Central memory CD8-positive, alpha-beta T cell (primary cell): ENCODE measurements at places on chromosomes 4 and X.

GRCh38 chr4:6465955-6466354 is 6.5 kb downstream of the PPP2R2C start:
- no peak for DNase-seq

DNA sequence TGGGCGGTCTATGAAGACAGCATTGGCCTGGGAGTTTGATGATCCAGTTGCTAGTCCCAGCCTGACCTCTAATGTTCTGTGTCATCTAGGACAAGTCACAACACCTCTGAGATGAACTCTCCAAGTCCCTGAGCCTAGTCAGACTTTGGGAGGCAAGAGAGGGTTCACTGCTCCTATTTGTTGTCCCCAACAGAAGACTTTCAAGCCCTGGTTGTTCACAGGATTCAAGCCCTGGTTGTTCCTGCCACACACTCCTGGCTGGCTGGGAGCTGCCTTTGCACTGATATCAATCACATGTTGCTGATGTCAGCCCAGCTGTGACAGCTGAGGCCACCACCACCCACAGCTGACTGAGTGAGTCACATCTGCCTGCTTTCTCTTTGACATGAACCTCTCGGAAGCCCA is 253.2 kb upstream of the RASGEF1B start:
- DNase-seq: no peak

DNA sequence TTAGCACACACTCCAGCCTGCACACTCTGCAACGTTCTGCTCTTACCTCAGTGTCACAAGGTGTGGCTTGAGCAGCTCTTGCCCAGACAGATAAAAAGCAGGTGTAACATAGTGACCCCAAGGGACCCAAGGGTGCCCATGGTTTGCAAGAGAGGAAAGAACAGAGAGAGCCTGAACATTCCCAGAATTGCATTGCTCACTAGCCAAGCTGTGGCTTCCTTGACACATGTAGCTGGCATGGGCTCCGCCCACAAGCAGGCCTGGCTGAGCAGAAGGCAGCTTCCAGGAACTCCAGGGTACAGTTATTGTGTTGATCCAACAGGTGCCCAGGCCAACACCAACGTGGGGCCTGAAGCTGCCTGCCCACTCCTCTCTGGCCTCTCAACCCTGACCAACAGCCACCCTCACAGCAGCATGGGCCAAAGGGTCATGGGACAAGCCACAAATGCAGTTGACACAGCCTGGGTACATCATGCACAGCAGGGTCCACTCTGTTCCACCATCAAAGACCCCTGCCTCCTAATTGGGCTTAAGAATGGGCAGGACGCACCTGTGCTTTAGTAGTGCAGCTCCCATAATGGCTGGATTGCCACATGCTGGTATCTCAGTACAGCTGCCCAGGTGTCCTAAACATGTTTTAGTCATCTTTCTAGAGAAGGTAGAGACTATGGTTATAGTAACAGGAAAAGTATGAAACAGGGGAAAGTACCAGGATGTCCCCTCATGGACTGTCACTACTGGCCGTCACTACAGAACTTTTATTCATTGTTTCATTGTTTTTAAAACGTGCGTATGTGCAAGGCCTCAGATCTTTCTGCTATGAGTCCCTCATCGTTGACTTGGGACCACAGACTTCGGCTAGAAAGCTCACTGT is 73.7 kb upstream of the ACSL1 start:
- no peak for DNase-seq

GRCh38 chr4:88817740-88818139 is 120.1 kb upstream of the NAP1L5 start:
- DNase-seq: no peak

DNA sequence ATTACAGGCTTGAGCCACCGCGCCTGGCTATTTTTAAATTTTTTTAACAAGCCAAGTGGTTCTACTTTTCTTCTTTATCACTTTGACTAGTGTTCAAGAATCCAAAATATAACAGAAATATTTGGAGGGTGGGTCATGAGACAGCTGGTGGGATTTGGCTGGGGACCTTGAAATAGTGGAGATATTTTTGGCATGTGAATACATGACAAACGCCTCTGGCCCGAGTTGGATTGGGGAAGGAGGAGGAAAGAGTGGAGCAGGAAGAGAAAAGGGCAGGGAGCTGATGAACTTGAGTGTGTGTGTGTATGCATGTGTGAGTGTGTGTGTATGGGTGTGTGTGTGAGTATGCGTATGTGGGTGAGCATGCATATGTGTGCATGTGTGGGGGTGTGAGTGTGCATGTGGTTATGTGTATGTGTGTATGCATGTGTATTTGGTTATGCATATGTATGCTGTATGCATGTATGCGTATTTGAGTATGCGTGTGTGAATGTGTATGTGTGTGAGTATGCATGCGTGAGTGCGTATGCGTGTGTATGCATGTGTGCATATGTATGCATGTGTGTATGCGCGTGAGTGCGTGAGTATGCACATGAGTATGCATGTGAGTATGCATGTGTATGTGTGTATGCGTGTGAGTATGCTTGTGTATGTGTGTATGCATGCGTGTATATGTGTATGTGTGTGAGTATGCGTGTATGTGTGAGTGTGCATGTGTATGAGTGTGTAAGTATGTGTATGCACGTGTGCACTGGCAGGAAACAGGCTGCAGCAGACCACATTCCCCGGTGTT is 49.6 kb downstream of the JADE1 start:
- no peak for DNase-seq

- DNase-seq: no peak
These were observed at the start of gene IQCM for GRCh38 chr4:149815743-149816142. Gene IQCM (minus strand): TSS chr4:149815843. CDS start chr4:149742691, 73,152 bp downstream.

GRCh38 chr4:15945516-15945915 is 7.0 kb upstream of the FGFBP1 start:
- DNase-seq: no peak

- no peak for DNase-seq
These were observed 6.3 kb upstream of the ADD1 start for GRCh38 chr4:2837110-2837903.

- no peak for DNase-seq
These were observed 61.7 kb upstream of the CAMK2D start for GRCh38 chr4:113823291-113823659.

DNA sequence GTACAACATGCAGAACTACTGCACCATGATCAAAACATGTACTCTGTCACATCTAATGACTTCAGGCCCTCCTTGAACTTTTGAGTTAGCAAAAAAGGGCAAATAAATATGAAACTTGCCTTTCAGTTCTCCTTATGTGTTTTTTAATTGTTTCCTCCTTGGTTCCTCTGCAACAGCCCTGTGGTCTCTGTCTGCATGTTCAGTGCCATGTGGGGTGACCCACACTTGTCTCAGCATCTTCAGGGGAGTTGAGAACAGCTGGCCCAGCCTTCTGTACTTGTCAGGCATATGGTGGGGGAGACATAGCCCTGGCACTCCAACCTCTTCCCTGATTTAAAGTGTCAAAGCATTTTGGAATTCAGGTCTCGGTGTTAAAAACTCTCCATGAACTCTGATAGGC is 188.0 kb upstream of the PGRMC2 start:
- DNase-seq: no peak

DNA sequence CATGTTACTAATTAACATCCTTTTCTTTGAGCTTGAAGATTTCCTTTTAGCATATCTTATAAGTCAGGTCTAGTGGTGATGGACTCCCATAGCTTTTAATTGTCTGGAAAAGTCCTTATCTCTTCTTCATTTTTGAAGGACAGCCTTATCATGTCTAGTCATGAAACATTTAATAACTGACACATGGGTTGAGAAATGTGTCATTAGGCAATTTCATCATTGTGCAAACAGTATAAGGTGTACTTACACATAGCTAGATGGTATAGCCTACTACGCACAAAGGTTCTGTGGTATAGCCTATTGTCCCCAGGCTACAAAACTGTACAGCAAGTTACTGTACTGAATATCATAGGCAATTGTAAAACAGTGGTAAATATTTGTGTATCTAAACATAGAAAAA is 34.5 kb upstream of the ALG13 start:
- DNase-seq: no peak

DNA sequence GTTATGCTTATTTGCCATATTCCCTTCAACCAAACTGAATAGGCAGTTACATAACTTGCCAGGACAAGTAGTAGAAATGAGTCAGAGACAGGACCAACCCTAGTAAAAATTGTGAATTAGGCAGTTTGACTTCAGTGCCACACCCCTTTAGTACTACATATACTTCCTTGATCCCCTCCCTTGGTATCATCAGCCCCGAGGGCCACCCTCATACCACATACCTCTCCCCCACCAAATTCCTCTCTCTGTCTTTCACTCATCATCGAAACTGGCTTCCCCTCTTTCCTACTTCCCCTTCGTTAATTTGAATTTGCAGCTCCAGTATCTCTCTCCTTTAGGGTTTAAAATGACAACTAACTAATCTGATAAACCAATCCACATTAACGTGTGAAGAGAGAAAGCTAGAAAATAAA is 7.9 kb upstream of the PTPN13 start:
- DNase-seq: no peak

- DNase-seq: no peak
These were observed at the start of gene SHISA3 for GRCh38 chr4:42396752-42397634. Gene SHISA3 (plus strand): TSS chr4:42397488. CDS start chr4:42398057, 569 bp downstream.

GRCh38 chr4:27692868-27693634 is 832.4 kb downstream of the STIM2 start:
- DNase-seq: no peak

- no peak for DNase-seq
These were observed 16.5 kb downstream of the ADH6 start for GRCh38 chr4:99202536-99202935.

DNA sequence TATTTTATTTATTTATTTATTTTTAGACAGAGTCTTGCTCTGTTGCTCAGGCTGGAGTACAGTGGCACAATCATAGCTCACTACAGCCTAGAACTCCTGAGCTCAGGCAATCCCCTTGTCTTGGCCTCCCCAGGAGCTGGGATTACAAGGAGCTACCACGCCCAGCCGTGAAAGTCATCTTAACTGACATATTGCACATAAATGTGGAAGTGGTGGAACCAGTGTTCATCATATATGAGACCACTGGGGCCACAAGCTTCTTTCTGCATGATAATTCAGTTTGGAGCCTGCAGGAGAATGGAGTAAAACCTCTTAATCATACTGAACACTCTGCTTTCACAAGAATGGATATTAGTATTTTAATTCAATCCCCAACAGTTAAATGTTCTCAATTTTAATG is 12.5 kb upstream of the CTSO start:
- DNase-seq: no peak

GRCh38 chr4:10226756-10227155 is 110.2 kb upstream of the WDR1 start:
- no peak for DNase-seq

DNA sequence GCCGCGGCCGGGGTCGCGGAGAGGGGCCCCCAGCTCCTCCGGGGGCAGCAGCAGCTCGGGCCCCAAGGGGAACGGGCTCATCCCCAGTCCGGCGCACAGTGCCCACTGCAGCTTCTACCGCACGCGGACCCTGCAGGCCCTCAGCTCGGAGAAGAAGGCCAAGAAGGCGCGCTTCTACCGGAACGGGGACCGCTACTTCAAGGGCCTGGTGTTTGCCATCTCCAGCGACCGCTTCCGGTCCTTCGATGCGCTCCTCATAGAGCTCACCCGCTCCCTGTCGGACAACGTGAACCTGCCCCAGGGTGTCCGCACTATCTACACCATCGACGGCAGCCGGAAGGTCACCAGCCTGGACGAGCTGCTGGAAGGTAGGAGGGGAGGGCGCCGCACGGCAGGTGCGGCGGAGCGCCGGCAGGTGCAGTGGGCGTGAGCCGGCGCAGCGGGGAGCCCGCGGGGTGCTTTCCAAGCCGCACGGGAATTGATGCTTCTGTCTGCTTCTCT is 886 bp downstream of the DCLK2 start:
- no peak for DNase-seq

- DNase-seq: no peak
These were observed 124.6 kb upstream of the ANXA3 start for GRCh38 chr4:78426972-78427371.

- DNase-seq: no peak
These were observed 179.0 kb downstream of the SPCS3 start for GRCh38 chr4:176498617-176499256.

- DNase-seq: no peak
These were observed 6.9 kb downstream of the SLC39A8 start for GRCh38 chr4:102338405-102338804.

GRCh38 chrX:1870421-1870820 is 255.6 kb downstream of the ASMT start:
- no peak for DNase-seq

GRCh38 chr4:88320780-88321373 is 36.5 kb upstream of the PPM1K start:
- DNase-seq: no peak

DNA sequence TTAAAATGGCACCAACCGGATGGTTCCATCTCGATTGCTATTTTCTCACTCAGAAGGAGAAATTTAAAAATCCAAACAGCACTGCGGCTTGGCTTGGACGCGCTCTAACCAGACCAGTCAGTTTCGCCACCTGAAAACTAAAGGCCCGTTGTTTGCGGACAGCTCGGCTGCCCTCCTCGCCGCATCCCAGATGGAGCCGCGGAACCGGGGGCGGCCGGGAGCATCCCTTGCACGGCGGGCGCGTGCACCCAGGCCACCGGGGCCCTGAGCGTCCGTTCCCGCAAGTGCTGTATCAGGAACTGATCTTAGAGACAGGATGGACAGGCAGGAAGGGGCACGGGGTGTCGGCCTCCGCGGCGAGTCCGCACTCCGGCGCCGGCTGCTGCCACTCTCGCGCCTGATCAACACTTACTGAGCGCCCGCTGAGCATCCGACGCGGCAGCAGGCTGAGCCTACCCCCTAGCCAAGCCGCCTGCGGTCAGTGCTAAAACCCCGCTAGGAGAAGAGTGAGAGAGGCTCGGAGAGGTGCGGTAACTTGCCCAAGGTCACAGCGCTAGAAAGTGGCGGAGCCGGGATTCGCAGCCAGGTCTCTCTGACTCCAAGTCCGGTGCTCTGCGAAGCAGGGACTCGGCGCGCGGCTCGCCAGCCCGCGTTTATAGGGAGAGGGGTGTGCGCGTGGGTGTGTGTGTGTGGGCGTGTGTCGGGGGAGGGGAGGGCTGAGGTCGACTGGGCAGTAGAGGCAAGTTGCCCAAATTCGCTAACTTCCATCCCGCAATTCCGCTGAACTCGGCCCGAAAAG is at the start of gene CITED1:
CITED1 (minus strand) TSS at position 629 of the 799 bp plus-strand sequence. CDS start 3,045 bp downstream, outside the sequence.
- no peak for DNase-seq

DNA sequence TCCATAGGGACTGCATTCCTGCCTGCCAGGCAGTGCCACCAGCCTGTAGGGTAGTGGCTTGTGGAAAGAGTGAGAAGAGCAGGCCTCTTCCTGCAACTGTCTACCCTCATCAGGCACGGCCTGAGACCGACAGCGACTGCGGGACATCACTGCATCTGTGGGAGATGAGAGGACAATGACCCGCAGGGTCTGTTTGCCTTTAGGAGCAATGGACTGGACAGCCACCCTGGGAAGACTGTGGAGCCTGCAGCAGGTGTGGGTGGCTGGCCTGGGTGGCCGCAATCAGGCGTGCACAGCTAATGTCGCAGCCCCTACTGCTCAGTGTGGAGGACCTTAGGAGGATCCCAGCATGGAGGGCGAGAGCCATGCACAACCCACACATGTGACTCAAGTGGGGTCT is 227.9 kb downstream of the PTTG2 start:
- no peak for DNase-seq

- DNase-seq: no peak
These were observed 53.3 kb upstream of the STIM2 start for GRCh38 chr4:26807330-26807729.

- no peak for DNase-seq
These were observed 264.1 kb downstream of the UNC5C start for GRCh38 chr4:95284655-95285054.
